ENCODE measurements at places on chromosomes 3 and 15.
A peak's percentile ranks its signal among the peaks of the same experiment; 100 is the strongest.

GRCh38 chr3:121529308-121529707 lies 16.5 kb downstream of the POLQ start:
- DNase-seq = peak; percentile 27

DNA sequence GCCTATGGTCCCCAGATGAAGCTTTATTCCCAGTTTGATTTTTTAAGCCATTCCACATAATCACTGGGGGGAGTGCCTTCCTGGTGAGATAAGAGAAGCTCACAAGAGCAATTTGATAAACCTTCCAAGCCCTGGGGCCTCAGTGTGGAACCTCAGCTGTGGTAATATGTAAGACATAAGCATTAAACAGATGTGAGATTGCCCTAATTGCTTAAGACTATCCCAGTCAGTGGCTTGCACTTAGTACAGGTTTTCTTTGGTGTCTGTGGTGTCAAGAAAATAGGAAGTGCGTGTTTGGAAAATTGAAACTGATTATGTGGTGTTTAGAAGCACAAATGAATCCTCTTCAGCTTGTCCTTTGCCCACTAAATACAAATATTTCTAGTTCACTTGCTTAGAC lies 54.3 kb downstream of the LRRN1 start:
- DNase-seq = no peak

- DNase-seq = no peak
These were observed 229.9 kb downstream of the THRB start for GRCh38 chr3:24264748-24265158.

GRCh38 chr15:66261056-66261455 lies 7.5 kb upstream of the MEGF11 start:
- DNase-seq = no peak

- no peak for DNase-seq
These were observed 20.0 kb upstream of the CHD2 start for GRCh38 chr15:92879949-92880725.

GRCh38 chr15:31271711-31272557 lies 54.7 kb upstream of the KLF13 start:
- no peak for DNase-seq

DNA sequence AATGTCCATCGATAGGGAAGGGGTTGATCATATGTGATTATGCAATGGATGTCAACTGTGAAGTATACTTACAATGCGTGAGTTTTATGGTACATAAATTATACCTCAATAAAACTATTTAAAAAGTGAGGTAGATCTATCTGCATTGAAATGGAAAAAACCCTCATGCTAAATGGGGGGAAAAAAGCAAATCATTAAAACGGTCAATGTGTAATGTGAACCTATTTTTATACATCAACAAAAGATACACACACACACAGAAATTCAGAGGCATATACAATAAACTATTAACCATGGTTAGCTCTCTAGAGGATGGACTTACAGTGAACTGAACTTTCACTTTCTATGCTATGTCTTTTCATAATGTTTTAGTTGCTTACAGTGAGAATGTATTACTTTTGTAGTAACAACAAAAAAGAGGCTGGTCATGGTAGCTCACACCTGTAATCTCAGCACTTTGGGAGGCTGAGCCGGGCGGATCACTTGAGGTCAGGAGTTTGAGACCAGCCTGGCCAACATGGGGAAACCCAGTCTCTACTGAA lies 23.1 kb downstream of the STIMATE start:
- no peak for DNase-seq

DNA sequence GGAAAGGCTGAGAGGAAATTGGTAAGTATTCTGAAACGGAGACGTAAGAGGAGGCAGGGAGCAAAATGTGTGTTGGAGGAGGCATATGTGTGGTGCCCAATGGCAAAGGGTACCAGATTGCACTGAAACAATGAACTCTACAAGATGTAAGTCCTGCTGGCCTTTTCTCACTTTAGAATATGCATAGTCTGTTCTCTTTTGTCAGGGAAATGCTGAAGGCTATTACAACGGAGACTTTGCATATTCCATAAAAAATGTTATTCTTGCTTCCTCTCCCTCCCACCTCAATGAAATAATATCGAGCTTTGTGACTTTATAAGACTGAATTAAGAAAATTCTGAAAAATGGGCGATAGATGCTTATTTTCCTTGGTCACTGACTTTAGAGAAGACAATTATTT lies 85.9 kb downstream of the PEX5L start:
- DNase-seq = no peak

GRCh38 chr3:49738067-49738713 lies 14.4 kb upstream of the GMPPB start:
- DNase-seq = no peak

- no peak for DNase-seq
These were observed 121.2 kb downstream of the ETFA start for GRCh38 chr15:76190070-76190564.

GRCh38 chr3:98778852-98779413 lies 15.8 kb downstream of the ST3GAL6 start:
- no peak for DNase-seq

- no peak for DNase-seq
These were observed 7.1 kb downstream of the RMDN3 start for GRCh38 chr15:40747685-40748631.

DNA sequence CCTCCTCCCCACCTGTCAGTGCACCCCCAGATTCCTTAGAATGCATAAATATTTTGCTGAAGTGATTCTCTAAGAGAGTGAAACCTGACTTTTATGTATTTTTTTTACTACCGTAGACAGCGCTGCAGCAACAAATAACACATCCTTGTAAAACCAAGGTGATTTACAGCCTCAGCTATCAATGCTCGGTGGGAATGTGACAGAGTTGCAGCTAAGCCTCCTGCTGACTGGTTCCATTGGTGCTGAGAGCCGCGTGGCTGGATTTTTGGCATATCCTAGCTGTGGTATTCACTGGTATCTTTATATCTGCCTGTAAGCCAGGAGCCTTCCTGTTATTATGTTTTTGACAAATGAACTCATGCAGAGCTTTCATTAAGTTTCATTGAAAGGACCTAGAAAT lies 11.0 kb downstream of the FGD5 start:
- DNase-seq = no peak

- no peak for DNase-seq
These were observed 7.7 kb downstream of the SELENOT start for GRCh38 chr3:150610785-150611184.

DNA sequence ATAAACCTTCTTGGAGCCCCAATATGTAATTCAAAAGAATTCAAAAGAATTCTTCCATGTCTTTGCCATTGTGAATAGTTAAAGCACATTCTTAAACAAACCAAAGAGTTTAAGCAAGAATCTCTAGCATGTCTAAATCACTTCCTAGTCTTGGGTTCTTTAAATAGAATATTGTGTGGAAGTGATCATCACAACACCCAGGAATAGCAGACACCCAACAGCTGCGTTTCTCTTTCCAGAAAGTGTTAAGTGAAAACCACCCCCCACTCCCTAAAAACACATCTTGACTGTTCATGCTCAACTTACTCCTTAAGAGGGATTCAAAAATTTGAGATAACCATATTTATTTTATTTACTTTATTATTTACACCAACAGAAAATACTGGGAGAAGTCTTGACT lies 24.1 kb upstream of the CAPN7 start:
- no peak for DNase-seq

- DNase-seq = no peak
These were observed 2.9 kb downstream of the MBNL1 start for GRCh38 chr3:152271501-152272236.

DNA sequence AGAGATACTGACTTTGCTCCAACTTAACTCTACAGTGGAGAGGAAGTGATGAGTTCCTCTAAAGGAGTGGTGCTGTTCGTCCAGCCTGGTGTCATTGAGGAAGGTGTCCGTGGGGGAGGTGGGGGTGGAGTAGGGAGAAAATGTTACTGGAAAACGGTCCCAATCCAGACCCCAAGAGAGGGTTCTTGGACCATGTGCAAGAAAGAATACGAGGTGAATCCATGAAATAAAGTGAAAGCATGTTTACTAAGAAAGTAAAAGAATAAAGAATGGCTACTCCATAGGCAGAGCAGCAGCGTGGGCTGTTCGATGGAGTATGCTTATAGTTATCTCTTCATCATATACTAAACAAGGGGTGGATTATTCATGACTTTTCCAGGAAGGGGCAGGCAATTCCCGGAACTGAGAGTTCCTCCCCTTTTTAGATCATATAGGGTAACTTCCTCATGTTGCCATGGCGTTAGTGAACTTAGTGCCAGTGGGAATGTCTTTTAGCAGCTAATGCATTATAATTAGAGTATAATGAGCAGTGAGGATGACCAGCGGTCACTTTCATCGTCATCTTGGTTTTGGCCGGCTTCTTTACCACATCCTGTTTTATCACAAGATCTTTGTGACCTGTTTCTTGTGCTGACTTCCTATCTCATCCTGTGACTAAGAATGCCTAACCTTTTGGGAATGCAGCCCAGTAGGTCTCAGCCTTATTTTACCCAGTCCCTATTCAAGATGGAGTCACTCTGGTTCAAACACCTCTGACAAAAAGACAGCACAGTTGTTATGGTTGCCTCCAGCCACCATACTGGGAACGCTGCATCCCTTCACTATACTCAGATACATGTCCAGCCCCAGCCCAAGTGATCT lies 38.6 kb downstream of the CLEC3B start:
- DNase-seq = no peak

DNA sequence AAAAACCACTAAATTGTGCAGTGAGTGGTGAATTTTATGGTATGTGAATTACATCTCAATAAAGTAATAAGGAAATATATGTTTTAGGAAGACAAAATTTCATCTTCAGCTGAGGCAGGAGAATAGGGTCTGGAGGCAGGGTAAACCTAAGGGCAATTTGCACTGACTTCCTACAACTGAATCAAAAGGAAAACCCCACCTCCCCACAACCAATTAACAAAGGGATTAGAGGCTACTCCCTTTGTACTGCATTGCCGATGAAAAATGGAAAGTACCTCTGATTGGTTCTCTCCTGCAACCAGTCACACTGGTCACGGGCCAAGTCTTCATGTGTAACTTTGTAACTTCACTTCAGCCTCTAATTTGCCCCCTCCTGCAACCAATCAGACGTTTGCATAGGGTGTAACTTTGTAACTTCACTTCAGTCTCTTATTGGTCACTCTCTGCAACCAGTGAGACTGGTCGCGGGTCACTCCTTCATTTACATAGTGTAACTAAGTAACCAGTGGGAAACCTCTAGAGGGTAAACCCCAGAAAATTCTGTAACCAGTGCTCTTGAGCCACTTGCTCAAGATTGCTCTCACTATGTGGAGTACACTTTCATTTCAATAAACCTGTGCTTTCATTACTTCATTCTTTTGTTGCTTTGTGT lies 244.5 kb downstream of the CNTN4 start:
- no peak for DNase-seq

- no peak for DNase-seq
These were observed 14.8 kb upstream of the WNT5A start for GRCh38 chr3:55501905-55502304.

GRCh38 chr3:17852217-17852616 lies 109.8 kb upstream of the TBC1D5 start:
- no peak for DNase-seq

DNA sequence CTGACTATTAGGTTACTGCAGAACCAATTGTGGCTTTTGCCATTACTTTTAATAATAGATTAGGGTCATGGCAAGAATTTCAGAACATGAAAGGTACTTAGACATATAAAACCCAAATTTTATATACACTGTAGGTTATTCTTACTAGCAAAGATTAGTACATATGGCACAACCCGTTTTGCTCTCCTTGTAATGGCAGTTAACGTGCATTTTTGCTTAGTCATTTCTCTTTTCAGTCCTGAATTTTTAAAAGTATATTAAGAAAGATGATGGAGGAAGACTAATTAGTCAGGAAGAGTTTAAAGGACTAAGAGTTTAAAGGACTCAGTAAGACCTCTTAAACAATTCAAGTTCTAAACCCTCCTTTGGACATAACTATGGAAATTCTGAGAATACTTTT lies 114.0 kb downstream of the PEAK1 start:
- no peak for DNase-seq

GRCh38 chr15:64687172-64687571 lies 88.2 kb downstream of the RBPMS2 start:
- DNase-seq = no peak

GRCh38 chr3:177547711-177548350 lies 350.5 kb upstream of the TBL1XR1 start:
- DNase-seq = no peak

DNA sequence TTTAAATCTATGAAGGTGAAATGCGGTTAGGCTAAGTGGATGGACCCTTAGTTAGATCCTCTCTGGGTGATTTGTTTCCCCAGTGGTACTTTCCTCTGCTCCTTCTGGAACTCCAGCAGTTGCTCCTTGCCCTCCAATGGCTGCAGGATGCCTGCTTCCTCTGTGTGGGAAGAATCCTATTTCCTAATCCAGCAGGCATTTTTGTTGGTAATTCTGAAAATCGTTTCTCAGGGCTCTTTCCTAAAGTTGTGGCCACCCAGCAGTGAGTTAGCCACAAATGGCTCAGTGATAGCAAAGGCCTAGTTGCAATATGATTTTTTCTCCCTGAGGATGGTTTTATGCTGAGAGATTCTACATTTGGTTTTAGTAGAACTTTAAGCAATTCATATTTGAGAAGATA lies 332.3 kb upstream of the C2CD4B start:
- DNase-seq = no peak

- no peak for DNase-seq
These were observed 56.9 kb downstream of the GLCE start for GRCh38 chr15:69217381-69217780.

DNA sequence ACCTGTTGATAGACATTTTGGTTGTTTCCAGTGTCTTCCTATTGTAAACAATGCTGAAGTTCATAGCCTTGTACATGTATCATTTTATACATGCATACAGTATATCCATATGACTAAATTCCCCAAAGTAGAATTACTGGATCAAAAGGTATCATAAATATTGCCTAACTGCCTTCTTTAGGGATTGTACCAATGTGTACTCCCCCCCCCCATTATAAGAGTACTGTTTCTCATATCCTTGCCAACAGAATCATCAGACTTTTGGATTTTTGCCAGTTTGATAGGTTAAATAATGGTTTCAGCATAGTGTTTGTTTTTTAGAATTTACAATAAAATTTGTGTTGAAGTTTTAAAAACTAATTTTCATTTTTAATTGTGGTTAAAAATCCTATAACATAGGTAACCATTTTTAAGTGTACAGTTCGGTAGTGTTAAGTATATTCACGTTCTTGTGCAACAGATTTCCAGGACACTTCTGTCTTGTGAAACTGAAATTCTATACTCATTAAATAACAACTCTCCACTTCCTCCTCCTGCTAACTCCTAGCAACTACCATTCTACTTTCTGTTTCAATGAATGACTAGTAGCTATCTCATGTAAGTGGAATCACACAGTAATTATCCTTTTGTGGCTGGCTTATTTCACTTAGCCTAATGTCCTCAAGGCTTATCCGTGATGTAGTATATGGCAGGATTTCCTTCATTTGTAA lies 30.8 kb upstream of the MAP3K13 start:
- DNase-seq = peak; percentile 4

DNA sequence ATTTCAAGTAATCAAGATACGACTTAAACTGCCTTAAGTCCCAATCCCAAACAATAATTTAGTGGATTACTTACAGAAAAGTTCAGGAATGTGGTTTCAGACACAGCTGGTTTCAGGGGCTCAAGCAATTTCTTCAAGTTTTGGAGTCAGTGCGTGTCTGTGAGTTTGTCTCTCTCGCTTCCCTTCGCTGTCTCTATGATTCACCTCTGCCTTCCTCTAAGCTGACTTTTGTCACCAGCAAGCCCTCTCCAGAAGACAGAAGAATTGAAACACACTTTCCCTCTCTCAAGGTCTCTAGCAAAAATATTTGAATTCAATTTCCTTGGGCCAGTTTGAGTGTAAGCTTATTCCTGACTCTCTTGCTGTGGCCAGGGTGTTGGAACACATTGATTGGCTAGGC lies 392.4 kb downstream of the EDEM1 start:
- no peak for DNase-seq
